ENCODE measurements at places on chromosomes 3 and 15.

GRCh38 chr15:52788099-52788986, 1.8 kb downstream of the ONECUT1 start:
- H3K4me1 ChIP-seq: peaks cover 24% of the 10 kb centered on the region
- no peaks in the 10 kb centered on the region for H3K36me3 ChIP-seq
- no peak for DNase-seq

DNA sequence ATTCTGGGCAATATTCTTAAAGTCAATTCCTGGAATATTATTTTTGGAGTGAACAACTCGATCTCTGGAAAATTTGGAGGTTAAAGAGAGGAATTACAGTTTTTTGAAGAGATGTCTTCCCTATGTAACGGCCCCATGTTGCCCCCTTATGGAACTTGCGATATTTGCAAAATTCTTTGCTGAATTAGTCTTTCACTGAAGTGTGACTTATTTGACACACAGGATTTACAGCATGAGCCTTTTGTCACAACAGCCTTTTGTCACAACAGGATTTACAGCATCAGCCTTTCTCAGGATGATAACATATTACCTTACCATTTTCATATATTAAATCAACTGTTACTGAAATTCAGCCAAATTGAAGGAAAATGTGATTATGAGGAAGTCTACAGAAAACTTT, 37.8 kb upstream of the SPTSSB start:
- no peaks in the 10 kb centered on the region for H3K27me3 ChIP-seq
- no peak overlapping the region for H3K27ac ChIP-seq
- no peak for DNase-seq
- no peaks in the 10 kb centered on the region for H3K4me1 ChIP-seq

DNA sequence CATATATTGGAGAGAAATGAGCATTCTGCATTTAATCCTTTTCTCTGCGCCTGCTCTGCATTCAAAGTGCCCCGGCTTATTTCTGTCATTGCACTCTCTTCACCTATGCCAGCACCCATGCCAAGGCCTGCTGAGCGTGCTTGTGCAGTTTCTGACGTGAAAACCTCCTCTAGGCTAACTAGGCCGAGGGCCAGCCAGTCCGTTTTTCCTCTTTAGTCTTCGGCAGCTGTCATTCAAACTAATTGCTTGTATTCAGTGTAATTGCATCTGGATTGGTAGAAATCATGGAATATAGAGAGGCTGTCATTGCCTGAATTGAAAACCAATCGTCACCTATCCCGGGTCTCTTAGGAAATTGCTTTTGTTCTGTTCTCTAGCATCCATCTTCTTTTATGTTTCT, 94.0 kb downstream of the ARPP21 start:
- H3K36me3 ChIP-seq: no peaks in the 10 kb centered on the region
- H3K4me3 ChIP-seq: no peak overlapping the region
- no peaks in the 10 kb centered on the region for H3K4me1 ChIP-seq
- DNase-seq: no peak

GRCh38 chr3:196081002-196081833, 672 bp downstream of the TFRC start:
- peaks cover 8% of the 10 kb centered on the region for H3K36me3 ChIP-seq
- H3K27me3 ChIP-seq: no peaks in the 10 kb centered on the region
- H3K4me3 ChIP-seq: peak overlapping the region; percentile 82
- peak overlapping the region; percentile 66 for H3K27ac ChIP-seq

- H3K27ac ChIP-seq: no peak overlapping the region
- DNase-seq: no peak
- H3K4me1 ChIP-seq: no peaks in the 10 kb centered on the region
- no peaks in the 10 kb centered on the region for H3K27me3 ChIP-seq
- H3K36me3 ChIP-seq: no peaks in the 10 kb centered on the region
Measured at GRCh38 chr15:98403169-98403568, 245.2 kb upstream of the IGF1R start.

DNA sequence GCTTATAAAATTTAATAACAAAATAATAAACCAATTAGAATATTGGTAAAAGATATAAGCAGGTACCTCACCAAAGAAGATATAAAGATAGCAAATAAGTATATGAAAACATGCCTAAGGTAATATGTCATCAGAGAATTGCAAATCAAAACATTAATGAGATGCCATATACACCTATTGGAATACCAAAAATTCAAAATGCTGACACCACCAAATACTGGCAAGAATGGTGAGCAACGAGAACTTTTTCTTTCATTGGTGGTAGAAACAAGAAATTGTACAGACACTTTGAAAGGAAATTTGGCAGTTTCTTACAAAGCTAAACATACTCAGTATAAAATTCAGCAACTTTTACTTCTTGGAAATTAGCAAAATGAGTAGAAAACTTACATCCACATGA, 346.9 kb upstream of the ROBO1 start:
- H3K4me1 ChIP-seq: no peaks in the 10 kb centered on the region
- no peak for DNase-seq
- no peaks in the 10 kb centered on the region for H3K27me3 ChIP-seq
- no peaks in the 10 kb centered on the region for H3K36me3 ChIP-seq
- no peak overlapping the region for H3K4me3 ChIP-seq

GRCh38 chr15:47294765-47295259, 422.5 kb upstream of the SEMA6D start:
- H3K36me3 ChIP-seq: no peaks in the 10 kb centered on the region
- H3K4me1 ChIP-seq: no peaks in the 10 kb centered on the region
- H3K27me3 ChIP-seq: no peaks in the 10 kb centered on the region
- no peak overlapping the region for H3K4me3 ChIP-seq
- no peak for DNase-seq

DNA sequence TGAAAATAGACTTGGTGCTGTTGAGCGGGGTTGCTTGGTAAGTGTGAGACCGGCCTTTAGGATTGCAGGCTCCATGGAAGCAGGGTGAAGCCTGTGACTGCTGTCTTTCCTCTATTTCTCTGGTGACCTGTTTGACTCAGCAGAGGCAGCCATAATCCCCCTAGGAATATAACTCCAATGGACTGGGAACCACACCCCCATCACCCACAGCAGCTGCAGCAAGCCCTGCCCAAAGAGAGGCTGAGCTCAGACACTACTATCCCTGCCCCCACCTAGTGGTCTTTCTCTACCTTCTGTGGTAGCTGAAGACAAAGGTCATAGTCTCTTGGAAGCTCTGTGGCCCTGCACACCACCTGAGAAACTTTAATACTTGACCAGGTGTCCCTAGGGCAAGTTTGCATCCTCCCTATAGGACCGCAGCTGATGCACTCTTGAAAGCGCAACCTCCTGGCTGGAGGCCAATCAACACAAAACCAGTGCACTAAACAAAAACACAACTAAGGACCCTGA, 133.6 kb upstream of the MRPL3 start:
- H3K36me3 ChIP-seq: no peaks in the 10 kb centered on the region
- H3K27me3 ChIP-seq: no peaks in the 10 kb centered on the region
- no peak overlapping the region for H3K27ac ChIP-seq
- H3K4me3 ChIP-seq: no peak overlapping the region
- DNase-seq: no peak
- H3K4me1 ChIP-seq: no peaks in the 10 kb centered on the region

DNA sequence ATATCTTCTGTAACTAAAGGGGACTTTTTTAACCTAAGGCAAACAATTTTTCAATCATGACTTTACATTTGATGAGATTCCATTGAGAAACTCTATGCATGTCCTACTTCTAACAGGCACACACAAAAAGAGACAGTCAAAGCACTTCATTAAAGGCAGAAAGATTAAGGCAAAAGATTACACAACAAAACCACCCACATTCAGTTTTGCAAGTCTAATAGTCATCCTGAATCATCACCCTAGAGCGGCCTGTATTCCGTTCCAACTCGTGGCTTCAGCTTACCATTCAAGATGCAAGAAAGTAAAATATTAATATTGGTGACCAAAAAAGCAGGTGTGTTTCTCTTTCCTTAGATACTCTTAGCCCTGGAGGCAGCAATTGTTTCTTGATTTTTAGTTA, 205.9 kb downstream of the P3H2 start:
- no peaks in the 10 kb centered on the region for H3K27me3 ChIP-seq
- H3K27ac ChIP-seq: no peak overlapping the region
- no peaks in the 10 kb centered on the region for H3K36me3 ChIP-seq
- H3K4me1 ChIP-seq: no peaks in the 10 kb centered on the region
- DNase-seq: peak; percentile 58

DNA sequence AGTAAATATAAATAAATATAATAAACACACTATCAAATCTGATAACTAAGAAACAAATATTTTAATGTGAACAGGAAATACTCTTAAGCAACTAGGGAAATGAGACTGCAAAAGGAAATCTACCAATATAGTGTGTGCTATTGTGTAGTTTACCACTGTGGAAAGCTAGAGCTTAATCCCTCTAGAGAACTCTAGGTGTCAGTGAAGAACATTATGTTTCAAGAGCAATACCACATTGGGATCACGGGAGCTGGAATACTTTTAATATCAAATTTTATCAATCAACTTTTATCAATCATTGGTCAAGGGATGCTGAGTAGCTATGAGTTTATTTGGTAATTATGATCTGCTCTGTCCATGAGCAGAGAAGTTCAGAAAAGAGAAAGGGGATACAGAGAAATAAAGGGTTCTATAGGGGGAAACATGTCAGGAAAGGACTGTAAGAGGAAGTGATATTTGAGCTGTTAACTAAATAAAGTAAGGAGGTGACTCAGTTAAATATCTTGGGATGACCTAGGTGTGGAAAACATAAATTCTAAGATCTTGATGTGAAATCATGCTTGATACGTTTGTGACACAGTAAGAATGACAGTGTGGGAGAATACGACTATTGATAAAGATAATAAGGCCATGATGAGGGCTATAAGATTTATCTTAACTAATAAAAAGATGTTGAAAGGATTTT, 762.2 kb upstream of the ALCAM start:
- no peaks in the 10 kb centered on the region for H3K36me3 ChIP-seq
- H3K4me1 ChIP-seq: no peaks in the 10 kb centered on the region
- H3K4me3 ChIP-seq: no peak overlapping the region
- H3K27me3 ChIP-seq: no peaks in the 10 kb centered on the region
- DNase-seq: no peak

GRCh38 chr15:71812966-71813722, 2.8 kb downstream of the NR2E3 start:
- H3K27me3 ChIP-seq: no peaks in the 10 kb centered on the region
- no peaks in the 10 kb centered on the region for H3K36me3 ChIP-seq
- DNase-seq: no peak
- no peak overlapping the region for H3K27ac ChIP-seq

GRCh38 chr3:188343894-188344293, 189.9 kb downstream of the LPP start:
- DNase-seq: no peak
- H3K27me3 ChIP-seq: no peaks in the 10 kb centered on the region
- no peak overlapping the region for H3K27ac ChIP-seq

DNA sequence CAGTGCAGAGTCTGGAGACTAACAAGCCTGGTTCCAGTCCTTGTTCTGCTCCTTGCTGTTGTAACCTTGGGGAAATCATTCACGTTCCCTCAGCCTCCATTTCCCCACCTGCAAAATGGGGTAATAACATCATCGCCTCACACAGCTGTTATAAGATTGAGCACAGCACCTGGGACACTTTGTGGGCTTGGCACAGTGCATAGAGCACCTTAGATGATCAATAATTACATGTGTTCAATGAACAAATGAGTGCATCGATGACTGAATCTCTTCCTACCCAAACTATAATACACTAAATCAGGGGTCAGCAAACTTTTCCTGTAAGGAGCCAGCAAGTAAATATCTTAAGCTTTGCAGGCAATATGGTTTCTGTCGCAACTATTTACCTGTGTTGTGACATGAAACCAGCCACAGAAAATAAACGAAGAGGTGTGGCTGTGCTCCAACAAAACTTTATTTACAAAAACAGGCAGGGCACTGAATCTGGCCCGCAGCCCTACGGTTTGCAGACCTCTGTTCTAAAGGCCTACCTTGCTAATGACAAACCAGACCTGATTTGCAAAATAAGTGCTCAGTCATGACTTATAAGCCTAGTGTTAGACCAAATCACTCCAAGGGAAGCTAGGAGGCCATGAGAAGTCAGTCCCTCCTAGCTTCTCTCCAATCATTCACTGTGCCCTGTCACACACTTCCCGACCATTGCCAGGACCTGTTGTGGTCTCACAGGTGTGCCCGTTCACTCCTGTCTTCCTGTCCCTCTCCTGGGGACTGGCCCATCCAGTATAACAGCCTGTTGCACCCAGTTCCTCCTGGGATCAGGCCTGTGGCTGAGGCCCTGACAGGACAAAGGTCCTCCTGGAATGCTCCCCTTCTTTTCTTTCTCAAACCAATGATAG, 149.4 kb upstream of the WNT5A start:
- H3K36me3 ChIP-seq: no peaks in the 10 kb centered on the region
- no peak overlapping the region for H3K4me3 ChIP-seq
- no peak for DNase-seq
- H3K4me1 ChIP-seq: peaks cover 22% of the 10 kb centered on the region
- H3K27ac ChIP-seq: no peak overlapping the region

DNA sequence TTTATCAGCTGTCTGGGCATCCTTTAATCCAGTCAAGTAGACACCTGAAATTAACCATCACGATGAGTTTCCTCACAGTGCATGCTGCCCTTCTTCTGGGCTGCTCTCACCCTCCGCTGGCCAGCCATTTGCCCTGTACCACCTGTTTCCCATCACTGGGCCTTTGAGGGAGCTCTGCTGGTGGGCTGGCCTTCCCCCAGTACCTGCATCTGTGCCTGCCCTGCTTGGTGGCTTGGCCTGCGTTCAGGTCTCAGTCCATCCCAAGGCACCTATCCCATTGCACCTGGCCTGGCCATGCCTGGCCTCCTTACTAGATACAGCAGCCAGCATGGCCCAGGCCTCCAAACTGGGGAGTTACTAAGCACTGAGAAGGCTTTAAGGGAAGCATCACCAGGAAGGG, 413.2 kb downstream of the NTRK3 start:
- H3K4me3 ChIP-seq: no peak overlapping the region
- H3K27me3 ChIP-seq: no peaks in the 10 kb centered on the region
- DNase-seq: no peak
- no peak overlapping the region for H3K27ac ChIP-seq
- H3K36me3 ChIP-seq: no peaks in the 10 kb centered on the region
- H3K4me1 ChIP-seq: no peaks in the 10 kb centered on the region

- H3K4me3 ChIP-seq: no peak overlapping the region
- peaks cover 2% of the 10 kb centered on the region for H3K27me3 ChIP-seq
- H3K27ac ChIP-seq: no peak overlapping the region
- no peaks in the 10 kb centered on the region for H3K36me3 ChIP-seq
- H3K4me1 ChIP-seq: no peaks in the 10 kb centered on the region
- DNase-seq: no peak
Measured at GRCh38 chr3:64457811-64458210, 230.0 kb downstream of the ADAMTS9 start.

DNA sequence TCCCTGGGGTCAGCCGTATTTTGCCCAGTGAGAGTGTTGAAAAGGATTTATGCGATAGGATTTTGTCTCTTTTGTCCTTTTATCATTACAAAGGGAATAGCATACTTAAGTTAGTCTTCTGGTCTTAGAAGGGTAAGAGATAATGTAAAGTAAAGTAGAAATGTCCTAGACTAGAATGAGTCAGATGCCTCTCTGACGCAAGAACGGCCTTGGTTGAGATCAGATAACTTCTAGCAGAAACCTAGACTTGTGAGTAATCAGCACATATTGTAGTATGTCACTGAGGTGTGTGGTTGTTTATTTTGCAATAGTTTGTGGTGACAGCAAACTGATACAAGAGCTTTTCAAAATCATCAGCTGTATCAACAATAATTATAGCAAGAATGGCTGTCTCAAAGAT, 866.1 kb downstream of the NSUN3 start:
- no peaks in the 10 kb centered on the region for H3K27me3 ChIP-seq
- no peaks in the 10 kb centered on the region for H3K36me3 ChIP-seq
- no peak overlapping the region for H3K4me3 ChIP-seq
- H3K4me1 ChIP-seq: no peaks in the 10 kb centered on the region
- no peak overlapping the region for H3K27ac ChIP-seq
- no peak for DNase-seq

GRCh38 chr3:87546216-87546615, 269.8 kb upstream of the POU1F1 start:
- H3K36me3 ChIP-seq: no peaks in the 10 kb centered on the region
- H3K27ac ChIP-seq: no peak overlapping the region
- H3K4me3 ChIP-seq: no peak overlapping the region
- DNase-seq: no peak
- no peaks in the 10 kb centered on the region for H3K27me3 ChIP-seq
- H3K4me1 ChIP-seq: no peaks in the 10 kb centered on the region
